ENCODE measurements at places on chromosomes 5 and 9.

- peaks cover 9% of the 10 kb centered on the region for H3K4me1 ChIP-seq
- no peaks in the 10 kb centered on the region for H3K36me3 ChIP-seq
- DNase-seq: no peak
- H3K27me3 ChIP-seq: no peaks in the 10 kb centered on the region
These were observed 994 bp downstream of the IRGM start for GRCh38 chr5:150847334-150847695.

GRCh38 chr9:34562135-34562745 is 27.3 kb downstream of the CNTFR start:
- peaks cover 86% of the 10 kb centered on the region for H3K27me3 ChIP-seq
- no peak overlapping the region for H3K4me3 ChIP-seq
- no peak for DNase-seq
- peaks cover 27% of the 10 kb centered on the region for H3K4me1 ChIP-seq

- peaks cover 6% of the 10 kb centered on the region for H3K4me1 ChIP-seq
- H3K27me3 ChIP-seq: no peaks in the 10 kb centered on the region
- no peak overlapping the region for H3K27ac ChIP-seq
- H3K4me3 ChIP-seq: no peak overlapping the region
- no peaks in the 10 kb centered on the region for H3K36me3 ChIP-seq
- no peak for DNase-seq
These were observed 399.5 kb downstream of the ENC1 start for GRCh38 chr5:74240783-74241750.

GRCh38 chr5:122073864-122074263 is 4.2 kb downstream of the LOX start:
- H3K27ac ChIP-seq: no peak overlapping the region
- peaks cover 3% of the 10 kb centered on the region for H3K36me3 ChIP-seq
- H3K4me1 ChIP-seq: peaks cover 10% of the 10 kb centered on the region

GRCh38 chr9:69442486-69442885 is 117.5 kb downstream of the ENTREP1 start:
- H3K27me3 ChIP-seq: no peaks in the 10 kb centered on the region
- no peaks in the 10 kb centered on the region for H3K4me1 ChIP-seq
- no peak for DNase-seq
- H3K36me3 ChIP-seq: no peaks in the 10 kb centered on the region
- H3K4me3 ChIP-seq: no peak overlapping the region
- no peak overlapping the region for H3K27ac ChIP-seq

- H3K4me3 ChIP-seq: no peak overlapping the region
These were observed 80.3 kb upstream of the EQTN start for GRCh38 chr9:27377147-27377807.

GRCh38 chr9:3224931-3225330 is 300.9 kb downstream of the RFX3 start:
- DNase-seq: peak; percentile 52
- H3K27ac ChIP-seq: no peak overlapping the region
- no peak overlapping the region for H3K4me3 ChIP-seq

DNA sequence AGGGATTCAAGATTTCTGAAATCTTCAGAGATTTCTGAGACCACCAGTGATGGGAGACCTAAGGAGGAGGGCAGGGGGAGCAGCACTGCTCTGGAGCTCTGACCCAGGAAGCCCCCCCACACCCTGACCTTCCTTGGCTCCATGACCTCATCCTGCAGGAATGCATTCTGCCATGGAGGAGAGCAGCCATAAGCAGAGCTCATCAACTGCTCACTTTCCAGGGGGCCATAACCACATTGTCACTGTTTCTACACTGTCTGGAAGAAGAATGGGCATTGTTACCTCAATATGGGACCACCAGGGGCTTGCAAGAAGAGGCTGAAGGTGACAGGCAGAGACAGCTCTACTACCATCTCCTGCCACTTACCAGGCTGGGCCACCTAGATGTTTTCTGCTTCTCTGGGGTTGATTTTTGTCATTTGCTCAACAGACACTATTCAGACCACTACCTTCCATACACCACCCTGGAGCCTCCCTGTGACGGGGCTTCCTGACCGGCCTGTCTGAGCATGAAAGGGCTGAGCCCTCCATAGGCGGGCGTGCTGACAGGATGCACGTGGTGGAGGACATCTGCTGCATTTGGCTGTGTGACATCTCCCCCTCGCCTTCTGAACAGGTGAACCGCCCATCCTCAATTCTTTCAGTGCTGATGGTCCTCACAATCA is 2.3 kb upstream of the TSC1 start:
- peaks cover 19% of the 10 kb centered on the region for H3K4me1 ChIP-seq
- no peak overlapping the region for H3K27ac ChIP-seq
- DNase-seq: no peak
- no peaks in the 10 kb centered on the region for H3K27me3 ChIP-seq
- H3K36me3 ChIP-seq: no peaks in the 10 kb centered on the region

- peak overlapping the region; percentile 85 for H3K27ac ChIP-seq
- H3K4me1 ChIP-seq: peaks cover 88% of the 10 kb centered on the region
- no peaks in the 10 kb centered on the region for H3K27me3 ChIP-seq
- H3K36me3 ChIP-seq: peaks cover 7% of the 10 kb centered on the region
These were observed 269.1 kb downstream of the FANCC start for GRCh38 chr9:95048225-95049087.

DNA sequence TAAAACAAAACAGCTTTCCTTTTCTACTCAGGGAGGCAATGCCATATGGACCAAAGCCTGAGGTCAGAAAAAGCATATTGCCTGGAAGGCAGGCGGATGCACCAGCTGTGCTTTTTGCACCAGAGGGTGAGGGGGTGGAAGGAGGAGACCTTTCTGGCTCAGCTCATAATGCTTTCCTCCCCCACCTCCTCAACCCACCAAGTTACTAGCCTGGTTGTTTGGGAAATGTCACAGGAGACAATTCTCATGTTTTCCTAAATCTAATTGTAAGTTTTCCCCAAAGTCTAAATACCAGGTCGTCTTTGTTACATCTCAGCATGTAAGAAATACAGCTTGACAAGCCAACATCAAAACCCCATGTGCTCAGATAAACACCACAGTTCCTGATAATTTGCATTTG is 72.6 kb upstream of the DMRTA1 start:
- no peaks in the 10 kb centered on the region for H3K27me3 ChIP-seq
- no peak for DNase-seq
- no peaks in the 10 kb centered on the region for H3K36me3 ChIP-seq
- H3K4me3 ChIP-seq: no peak overlapping the region
- H3K4me1 ChIP-seq: no peaks in the 10 kb centered on the region

DNA sequence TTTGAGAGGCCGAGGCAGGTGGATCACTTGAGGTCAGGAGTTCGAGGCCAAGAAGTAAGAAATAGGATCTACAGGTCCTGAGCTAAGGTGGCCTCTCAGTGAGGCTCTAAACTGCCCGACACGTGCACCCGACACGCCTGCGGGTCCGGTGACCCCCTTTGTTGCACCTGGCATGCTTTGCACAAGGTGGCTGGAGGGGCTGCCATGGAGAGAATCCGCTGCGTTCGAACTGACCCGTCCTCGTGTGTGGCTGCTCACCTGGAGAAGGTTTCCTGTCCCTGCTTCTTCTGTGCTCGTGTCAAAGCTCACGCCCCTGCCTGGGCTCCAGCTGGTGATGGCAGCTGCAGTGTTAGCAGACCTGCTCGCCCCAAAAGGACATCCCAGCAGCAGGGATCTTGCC is 5.7 kb upstream of the OLFM1 start:
- no peak overlapping the region for H3K4me3 ChIP-seq
- H3K27ac ChIP-seq: no peak overlapping the region
- peaks cover 15% of the 10 kb centered on the region for H3K4me1 ChIP-seq
- no peaks in the 10 kb centered on the region for H3K36me3 ChIP-seq

DNA sequence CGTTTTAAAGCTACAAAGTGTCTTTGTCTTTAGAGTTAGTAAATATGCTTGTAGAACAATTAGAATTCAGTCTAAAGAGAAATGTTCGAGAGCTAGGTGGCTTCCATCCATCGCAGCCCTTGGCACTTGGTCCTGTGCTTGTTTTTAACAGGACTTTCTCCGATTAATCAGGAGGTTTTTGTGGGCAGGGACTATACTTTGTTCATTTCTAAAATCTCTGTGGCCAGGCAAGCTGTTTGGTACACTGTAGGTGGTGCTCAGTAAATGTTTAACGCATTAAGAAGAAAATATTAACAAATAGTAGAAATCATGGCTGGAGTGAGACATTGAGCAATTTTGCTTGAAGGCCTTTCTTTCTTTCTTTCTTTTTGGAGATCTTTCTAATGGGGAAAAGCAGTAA is 20.8 kb downstream of the AGXT2 start:
- no peaks in the 10 kb centered on the region for H3K4me1 ChIP-seq
- no peak for DNase-seq
- H3K36me3 ChIP-seq: no peaks in the 10 kb centered on the region
- no peak overlapping the region for H3K4me3 ChIP-seq
